ENCODE measurements at places on chromosomes 13 and 19.
A peak's percentile ranks its signal among the peaks of the same experiment; 100 is the strongest.

- peak; percentile 9 for DNase-seq
Observed at GRCh38 chr13:77918391-77919245, at the start of gene EDNRB. TSS of gene EDNRB (minus strand) at chr13:77918831. CDS start at chr13:77918573, 258 bp downstream.

DNA sequence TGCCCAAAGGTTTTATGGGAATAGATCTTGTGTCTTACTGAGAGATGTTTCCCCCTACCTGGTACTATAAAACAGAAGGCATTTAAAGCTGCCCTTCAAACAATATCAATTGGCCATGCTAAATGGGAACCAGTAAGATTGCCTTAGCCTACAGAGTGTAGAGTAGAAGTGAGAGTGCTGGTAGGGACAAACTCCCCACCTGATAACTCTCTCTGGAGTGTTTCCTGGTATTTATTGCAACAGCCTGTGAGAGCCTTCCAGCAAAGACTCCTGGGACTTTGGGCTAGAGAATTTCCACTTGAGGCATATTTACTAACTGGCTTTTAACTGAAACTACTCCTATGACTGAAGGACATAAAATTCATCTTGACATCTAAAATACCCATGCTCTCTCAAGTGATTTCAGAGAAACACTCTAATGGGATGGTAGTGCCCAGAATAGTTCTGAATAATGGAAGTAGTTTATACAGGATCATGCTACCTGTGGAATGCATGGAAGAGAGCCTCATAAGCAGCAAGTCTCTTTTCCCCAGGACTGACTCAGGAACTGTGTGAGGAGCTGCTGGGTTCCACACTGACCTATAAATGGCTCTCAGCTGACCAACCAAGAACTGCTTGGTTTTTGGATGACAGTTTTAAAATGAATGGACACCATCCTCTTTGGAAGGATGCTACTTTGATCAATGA is 132.7 kb upstream of the SLITRK5 start:
- DNase-seq, result no peak

DNA sequence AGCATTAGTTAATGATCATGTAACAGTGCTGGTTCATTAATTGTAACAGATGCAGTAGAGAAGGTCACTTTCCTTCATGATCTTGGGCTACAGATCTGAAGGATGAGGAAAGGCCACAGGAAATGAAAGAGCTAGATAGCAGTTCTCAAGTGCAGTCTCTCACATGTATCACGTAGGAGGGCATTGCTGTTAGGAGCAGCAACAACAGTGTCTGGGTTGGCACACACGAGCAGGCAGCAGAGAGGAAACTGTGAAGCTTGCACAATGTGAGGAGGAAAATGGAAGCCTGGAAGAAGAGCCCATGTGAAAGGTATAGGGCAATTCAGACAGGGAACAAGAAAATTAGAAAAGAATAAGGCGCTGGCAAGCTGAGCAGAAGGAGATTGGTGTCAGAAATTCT is 1741.5 kb downstream of the PCDH9 start:
- DNase-seq, result no peak

- DNase-seq, result no peak
Observed at GRCh38 chr13:105783261-105783660, 752.2 kb downstream of the EFNB2 start.

DNA sequence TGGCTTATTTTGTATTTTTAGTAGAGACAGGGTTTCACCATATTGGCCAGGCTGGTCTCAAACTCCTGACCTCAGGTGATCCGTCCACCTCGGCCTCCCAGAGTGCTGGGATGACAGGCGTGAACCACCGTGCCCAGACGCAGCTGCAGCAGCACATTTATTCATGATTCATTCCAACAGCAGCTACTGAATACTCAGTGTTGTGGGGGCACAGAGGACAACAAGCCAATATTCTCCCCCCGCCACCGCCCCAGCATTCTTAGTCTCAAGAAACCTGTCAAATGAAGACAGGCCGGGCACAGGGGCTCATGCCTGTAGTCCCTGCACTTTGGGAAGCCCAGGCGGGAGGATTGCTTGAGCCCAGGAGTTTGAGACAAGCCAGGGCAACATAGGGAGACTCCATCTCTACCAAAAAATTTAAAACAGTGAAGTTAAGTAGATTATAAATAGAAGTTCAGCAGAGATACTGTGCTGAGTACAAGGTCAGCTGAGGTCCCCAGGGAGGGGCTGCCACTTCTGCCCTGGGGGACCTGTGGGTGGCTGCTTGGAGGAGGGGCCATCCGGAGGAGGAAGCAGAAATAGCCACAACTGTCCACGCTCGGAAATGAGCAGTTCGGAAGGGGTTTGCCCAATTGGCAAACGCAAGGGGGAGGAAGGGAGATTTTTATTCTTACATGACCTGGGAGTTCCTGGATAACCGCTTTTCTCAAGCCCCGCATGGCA is 4.3 kb downstream of the DOT1L start:
- no peak for DNase-seq

DNA sequence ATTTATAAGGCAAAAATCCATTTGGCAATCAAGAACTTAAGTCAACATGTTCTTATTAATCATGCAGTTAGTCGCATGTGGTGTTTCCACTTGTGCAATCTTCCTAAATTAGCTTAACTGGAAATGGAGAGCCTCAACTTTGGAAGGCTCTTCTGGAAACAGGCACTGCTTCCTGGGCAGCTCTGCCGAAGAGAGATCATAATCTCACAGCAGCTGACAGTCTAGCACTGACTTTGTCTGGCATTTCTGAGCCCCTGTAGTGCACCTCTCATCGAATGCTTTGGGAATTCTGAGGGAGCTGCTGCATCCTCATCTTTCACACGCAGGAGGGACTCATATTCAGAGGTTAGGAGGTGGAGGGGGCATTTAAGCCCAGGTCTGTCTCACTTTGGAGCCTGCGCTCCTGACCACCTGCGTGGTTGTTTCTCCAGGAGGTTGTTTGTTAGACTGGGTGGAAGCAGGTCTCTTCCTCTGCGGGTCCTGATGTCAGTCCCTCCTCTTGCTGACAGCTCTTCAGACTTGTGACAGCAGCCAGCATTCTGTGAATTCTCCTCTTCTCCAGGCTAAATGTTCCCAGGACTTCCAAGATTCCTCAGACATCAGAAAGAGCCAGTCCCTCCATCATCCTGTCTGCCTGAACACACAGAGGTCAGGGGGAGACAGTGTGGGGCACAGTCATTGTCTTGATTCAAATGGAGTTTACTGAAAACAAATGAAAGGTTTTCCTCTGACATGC is 100.4 kb upstream of the GJB6 start:
- no peak for DNase-seq

DNA sequence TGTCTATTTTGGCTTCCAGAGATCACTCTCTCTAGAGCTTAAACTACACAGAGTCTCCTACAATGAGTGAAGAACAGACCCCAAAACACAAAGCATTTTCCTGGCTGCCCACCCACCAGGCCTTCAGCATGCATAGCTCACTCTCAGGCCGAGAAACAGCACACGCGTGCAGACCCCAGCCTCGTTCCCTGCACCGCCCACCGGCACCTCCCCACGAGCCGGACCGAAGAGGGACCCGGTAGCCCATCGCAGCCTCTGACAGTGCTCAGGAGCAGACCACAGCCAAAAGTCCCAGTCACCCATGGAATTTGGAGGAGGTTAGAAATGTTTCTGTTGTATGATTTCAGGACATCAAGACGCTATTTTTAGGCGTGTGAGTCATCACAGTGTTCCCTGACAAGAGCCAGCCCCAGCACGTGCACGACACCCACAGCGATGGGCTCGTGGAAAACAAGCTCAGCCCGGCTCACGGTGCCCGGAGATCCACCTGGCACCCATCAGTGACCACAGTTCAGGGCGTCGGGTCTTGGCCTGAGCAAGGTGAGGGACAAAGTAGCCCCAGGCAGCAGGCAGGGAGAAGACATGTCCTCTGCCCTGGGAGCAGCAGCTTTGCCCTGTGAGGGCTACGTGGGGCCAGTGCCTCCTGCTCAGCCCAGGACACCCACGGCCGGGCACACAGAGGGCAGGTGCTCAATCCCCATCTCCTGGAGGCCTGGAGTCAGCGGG is 50.1 kb upstream of the SPACA7 start:
- DNase-seq, result no peak

DNA sequence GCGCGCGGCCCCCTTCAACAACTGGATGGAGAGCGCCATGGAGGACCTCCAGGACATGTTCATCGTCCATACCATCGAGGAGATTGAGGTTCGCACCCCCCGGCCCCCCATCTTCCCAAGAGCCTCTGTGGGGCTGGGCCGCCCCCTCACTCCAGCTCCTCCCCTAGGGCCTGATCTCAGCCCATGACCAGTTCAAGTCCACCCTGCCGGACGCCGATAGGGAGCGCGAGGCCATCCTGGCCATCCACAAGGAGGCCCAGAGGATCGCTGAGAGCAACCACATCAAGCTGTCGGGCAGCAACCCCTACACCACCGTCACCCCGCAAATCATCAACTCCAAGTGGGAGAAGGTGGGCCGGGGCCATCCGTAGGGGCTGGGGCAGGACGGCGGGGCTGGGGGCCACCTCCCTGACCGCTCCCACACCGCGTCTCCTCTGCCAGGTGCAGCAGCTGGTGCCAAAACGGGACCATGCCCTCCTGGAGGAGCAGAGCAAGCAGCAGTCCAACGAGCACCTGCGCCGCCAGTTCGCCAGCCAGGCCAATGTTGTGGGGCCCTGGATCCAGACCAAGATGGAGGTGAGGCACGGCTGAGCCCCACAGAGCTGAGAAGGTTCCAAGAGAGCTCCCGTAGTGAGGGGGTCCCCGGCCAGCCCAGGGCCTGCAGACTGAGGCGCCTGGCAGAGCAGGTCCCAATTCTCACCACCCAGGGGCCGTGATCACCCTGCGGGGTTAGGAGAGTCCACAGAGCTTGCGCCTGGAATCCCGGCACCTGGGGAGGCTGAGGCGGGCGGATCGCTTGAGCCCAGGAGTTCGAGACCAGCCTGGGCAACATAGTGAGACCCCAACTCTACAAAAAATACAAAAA is 20.1 kb downstream of the CAPN12 start:
- no peak for DNase-seq

GRCh38 chr13:45695198-45695730 is 6.9 kb upstream of the CBY2 start:
- DNase-seq, result no peak

- no peak for DNase-seq
Observed at GRCh38 chr19:18848878-18849661, 17.3 kb downstream of the UPF1 start.

DNA sequence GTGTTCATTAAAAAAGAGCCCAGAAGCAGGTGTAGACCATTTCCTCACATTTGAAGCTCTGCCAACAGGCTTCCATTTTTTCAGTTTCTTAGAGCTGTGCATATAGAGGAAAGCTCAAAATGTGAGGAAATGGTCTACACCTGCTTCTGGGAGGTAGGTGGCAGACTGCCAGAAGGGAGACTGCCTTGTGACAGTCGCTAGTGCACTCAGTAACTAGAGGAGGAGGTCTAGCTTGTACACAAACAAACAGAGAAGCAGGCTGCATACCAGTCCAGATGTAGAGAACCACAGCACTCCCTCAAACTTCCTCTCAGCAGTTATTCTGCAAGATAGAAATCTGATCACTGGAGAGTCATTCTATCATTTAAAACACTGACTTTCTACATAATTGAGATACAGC is 800.2 kb downstream of the EFNB2 start:
- DNase-seq, result no peak

DNA sequence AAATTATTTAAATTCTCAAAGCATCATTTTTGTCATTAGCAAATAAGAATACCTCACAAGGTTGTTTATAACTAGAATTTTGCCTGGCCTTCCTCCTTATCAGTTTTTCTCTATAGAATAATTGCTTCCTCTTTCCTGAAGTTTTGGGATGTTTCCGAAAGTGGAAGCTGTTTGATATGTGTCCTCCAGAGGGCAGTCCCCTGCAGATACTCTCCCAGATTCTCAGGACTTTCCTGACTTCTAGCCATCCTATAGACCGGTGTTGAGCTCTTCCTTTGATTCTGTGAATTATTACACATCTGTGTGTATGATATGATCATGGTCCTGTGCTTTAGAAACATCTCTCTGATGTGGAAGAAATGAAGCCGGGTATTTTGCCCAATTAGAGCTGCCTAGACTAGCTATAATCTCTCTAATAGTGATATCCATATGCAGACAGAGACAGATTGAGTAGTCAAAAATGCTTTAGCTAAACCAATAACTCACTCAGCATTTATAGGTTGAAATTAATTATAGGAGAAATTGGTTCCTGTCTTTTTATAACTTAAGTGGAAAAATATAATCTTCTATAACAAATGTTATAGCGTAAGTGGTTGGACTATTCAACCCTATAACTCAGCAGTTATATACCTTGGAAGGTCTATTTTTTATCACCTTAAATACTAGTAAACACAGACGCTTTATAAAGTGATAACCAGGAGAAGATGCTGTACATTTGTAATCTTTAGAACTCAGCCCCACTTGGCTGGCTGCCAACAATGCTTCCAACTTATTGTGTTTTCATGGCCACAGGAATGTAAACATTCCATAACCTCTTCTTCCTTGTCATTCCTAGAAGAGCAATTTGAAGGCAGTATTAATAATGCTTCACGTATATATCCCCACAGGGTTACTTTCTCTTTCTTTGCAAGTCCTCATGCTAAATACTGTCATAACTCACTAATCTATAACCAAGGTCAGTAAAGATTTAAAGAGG is 201.0 kb upstream of the RXFP2 start:
- no peak for DNase-seq

DNA sequence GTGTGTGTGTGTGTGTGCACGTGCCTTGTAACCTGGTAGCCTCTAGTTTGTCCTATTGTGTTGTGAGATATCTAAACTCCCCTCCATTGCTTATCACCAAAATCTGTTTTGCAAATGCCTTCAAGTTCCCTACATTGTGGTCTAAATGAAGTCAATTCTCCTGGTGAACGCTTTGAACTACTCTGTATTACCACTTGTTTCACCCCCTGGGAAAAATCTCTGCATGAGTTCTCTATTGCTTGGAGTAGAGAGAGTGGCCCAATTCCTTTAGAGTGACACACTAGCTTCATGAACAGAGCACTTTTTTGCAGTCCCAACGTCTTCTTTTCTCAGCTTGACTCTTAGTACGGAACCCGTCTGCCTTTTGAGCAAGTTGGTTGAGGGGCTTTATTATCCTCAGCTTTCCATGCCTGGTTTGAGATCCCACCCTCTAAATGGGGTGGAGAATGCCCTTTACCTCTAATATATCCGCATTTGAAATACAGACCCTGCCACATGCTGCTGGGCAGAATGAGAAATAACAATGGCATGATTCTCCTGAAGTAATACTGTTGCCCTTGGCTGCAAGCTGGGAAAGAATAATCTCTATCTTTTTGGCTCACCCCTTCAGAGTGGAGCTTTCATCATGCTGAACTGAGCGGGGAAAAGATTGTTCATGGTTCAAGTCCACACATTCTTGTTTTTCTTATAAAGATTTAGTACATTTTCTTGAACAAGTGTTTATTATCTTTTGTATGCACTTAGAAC is 2545.3 kb downstream of the PCDH9 start:
- DNase-seq, result no peak

DNA sequence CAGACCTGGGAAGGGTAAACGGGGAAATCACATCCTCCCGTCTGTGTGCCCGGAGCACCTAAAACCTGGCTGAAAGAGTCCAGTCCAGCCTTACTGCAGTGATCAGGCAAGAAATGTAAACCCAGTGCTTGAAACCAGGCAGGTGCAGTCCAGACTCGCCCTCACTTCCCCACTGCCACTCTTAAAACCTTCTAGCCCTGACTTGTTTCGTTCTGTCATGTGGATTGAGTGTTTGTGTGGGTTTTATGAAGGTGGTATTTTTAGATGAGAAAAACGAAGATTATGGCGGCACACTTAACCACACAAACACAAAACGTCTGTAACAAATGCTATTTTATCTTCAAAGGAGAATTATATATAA is 839 bp upstream of the CKAP2 start:
- DNase-seq, result no peak

- no peak for DNase-seq
Observed at GRCh38 chr13:51282322-51282721, 57.2 kb upstream of the SERPINE3 start.
